ENCODE measurements at places on chromosomes 3 and 15. TPM values are rescaled to one million over a fixed set of nuclear protein-coding genes. Genes with fewer than 3 reads are reported as not detected.

The GPR171 gene
- total RNA-seq: not detected

The TGM5 gene
- not detected for total RNA-seq

The BLOC1S6 gene
- total RNA-seq: 57.4 TPM

The SPINT1 gene
- 2.4 TPM for total RNA-seq

The HYAL1 gene
- total RNA-seq: 6.2 TPM

The XYLB gene
- total RNA-seq: 3.1 TPM

The CAMP gene
- not detected for total RNA-seq

The NANOGP8 gene
- total RNA-seq: not detected

- DNase-seq: no peak
These were observed 8.1 kb upstream of the CSPG5 start for GRCh38 chr3:47586746-47587145.

GRCh38 chr15:26561130-26561529 lies 211.7 kb downstream of the GABRB3 start:
- no peak for DNase-seq

DNA sequence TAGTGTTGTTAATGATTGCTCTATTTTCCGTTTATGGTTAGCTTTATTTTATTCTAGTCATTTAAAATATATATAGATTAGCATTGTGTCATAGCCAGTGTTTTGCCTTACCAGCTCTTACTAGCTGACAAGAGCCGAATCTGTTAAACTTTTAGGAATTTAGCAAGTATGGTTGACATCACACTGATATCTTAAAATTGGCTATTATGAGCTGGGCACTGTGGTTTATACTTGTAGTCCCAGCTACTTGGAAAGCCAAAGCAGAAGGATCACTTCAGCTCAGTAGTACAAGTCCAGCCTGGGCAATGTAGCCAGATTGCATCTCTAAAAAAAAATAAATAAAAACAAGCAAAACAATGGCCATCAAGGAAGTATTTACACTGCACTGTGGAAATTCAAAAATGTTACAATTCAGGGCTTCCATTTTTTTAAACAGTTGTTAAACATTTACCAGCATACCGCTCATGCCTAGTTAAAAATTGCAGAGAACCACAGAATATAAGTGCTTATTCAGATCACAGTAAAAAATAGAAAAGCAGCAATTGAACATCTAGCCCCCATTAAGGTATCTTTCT lies 208.4 kb upstream of the CGNL1 start:
- no peak for DNase-seq

DNA sequence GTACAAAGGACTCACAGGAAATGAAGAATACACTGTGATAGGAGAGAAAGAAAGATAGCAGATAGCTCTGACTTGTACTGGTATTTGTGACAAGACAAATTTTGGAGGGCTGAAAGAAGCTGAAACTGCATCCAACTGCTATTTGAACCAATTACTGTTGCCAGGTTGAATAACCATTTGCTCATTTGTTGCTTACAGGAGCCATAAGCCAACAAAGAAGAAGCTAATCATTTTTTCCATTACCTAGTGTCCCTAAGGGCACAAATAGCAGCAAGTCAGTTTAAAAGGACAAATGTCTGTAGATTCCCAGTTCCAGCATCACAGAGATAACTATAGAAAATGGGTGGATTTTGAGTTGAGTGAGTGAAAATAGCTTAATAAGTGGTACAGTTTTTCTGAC lies 376.9 kb upstream of the ARPP21 start:
- no peak for DNase-seq

DNA sequence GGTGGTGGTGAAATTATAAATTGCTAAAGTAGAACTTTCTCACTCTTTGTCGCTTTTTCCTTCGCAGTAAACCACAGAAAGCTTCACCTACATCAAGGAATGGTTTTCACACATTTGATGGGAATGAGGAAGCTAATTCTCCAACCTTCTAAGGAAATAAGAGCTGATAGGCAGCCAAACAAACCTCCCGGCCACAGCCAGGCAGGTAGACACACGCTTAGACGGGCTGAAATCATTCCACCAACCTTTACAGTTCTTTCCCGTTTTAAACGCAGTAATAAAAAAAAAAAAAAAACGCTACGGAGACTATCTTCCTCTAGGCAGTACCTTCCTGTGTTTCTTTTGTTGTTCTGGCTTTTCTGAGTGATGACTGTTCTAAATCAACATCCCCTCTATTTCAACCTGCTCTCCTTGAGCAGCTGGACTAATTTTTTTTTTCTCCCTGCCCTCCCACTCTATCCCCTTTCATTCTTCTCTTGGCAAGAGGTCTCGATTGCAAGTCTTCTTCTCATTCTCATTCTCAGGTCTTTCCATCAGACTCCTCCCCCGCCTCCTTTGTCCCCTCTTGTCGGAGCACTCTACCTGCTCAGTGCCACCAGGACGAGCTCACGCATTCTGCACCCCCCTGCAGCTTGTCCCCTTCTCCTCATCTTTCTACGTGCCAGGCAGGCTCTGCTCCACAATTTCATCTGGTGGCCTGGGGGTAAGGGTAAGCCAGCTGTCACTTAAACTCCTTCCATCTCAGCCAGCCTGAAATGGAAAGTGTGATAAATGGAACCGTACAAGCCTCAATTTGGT lies 391.1 kb upstream of the MDFIC2 start:
- DNase-seq: no peak

DNA sequence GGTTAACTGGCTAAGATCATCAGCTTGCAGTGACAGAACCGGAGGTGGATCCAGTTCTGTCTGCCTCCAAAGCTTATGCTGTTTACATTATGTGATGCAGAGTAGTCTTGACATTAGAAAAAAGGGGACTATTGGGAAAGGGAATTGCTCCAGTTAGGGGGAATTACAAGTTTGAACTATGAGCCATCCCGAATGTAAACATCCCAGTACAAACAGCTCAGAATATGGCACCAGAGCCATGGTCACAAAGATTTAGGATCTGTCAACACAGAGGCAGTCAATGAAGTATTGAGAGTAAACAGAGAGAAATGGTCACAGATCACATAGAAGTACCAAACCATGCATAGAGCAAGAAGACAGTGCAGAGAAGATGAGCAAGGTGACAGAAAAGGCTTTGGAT lies 39.8 kb upstream of the CRTC3 start:
- no peak for DNase-seq

DNA sequence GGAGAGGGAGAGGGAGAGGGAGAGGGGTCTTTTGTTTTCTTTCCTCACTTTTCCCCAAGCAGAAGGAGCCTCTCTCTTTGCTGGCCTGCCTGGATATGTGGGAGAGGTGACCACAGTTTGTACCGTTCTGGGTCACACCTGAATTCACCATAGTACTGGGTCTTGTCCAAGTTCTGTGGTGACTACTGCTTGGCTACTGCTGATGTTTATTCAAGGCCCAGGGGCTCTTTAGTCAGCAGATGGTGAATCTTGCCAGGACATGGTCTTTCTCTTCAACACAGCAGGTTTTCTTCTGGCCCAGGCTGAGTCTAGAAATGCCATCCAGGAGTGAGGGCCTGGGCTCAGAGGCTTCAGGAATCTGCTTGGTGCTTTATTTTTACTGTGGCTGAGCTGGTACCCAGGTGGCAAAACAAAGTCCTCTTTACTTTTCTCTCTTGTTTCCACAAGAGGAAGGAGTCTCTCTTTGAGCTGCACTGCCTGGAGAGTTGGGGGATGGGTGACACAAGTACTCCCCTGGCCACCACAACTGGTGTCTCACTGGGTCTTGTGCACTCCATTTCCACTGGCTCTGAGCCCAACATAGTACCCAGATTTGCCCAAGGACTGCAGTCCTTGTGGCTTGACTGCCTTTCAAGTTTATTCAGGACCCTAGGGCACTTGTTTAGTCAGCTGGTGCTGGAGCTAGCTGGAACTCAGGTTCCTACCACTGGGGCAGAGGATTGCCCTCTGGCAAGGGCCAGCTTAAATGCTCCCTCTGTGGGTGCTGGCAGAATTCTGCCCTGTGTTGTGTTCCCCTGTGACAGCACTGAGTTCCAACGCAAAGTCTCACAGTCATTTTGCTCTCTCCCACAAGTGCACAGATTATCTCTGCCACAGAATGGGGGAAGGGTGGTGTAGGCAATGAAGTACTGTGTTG lies 16.8 kb upstream of the CCNDBP1 start:
- no peak for DNase-seq

DNA sequence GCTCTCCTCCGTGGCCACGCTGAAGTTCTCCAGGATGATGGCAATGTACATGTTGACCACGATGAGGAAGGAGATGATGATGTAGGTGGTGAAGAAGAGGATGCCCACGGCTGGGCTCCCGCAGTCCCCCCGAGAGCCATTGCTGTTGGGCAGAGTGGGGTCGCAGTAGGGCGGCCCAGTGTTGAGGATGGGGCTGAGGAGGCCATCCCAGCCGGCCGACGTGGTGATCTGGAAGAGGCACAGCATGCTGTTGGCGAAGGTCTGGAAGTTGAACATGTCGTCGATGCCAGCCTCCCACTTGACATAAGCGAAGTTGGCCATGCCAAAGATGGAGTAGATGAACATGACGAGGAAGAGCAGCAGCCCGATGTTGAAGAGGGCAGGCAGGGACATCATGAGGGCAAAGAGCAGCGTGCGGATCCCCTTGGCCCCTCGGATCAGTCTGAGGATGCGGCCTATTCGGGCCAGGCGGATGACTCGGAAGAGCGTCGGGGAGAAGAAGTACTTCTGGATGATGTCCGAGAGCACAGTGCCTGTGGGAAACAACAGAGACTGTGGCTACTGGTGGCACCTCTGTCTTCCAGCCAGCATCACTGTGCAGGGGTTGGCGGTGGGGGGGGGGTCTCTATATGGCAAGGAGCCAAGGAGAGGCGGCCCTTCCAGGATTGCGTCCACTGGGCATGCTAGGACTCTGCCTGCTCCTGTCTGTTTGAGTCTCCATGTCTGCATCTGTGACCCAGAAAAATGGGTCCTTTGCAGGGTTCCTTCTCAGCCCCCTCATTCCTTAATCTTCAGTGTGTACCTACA lies 55.1 kb downstream of the EXOG start:
- DNase-seq: no peak

DNA sequence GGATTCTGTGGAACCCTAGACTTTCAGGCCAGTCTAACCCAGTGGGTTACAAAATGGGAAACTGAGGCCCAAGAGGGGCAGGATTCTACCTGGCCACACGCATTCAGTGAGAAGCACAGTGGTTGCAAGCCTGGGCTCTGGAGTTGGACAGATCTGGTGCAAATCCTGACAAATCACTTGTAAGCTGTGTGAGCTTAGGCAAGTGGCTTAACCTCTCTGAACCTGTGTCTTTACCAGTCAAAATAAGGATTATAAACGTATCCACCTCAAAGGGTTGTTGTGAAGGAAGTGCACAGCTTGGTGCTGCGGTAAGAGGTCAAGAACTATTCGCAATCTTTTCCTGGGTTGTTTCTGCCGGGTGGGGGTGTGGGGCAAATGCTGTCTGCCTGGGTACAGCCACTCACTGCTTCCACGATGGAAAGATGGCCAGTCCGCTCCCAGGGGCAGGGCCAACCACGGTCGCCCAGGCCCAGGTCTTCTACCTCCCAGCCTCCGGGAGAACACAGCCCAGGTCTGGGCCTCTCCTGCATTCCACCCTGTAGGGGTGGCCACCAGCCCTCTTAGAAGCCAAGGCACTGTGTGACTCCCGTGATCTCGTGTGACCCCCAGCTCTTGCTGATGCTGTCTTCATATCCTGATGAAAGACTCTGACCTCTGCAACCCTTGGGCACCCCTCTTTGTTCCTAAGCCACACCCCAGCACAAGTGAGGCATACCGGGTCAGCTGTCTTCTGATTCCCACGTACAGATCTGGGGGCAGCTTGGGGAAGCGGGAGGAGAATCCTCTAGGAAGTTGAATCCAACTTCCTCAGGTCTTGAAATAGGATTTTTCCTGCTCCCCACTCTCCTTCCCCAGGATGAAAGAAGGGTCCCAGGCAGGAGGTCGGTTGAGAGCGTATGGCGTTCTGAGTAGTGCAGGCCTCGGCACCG lies 1.5 kb downstream of the CHRNA3 start:
- DNase-seq: no peak

DNA sequence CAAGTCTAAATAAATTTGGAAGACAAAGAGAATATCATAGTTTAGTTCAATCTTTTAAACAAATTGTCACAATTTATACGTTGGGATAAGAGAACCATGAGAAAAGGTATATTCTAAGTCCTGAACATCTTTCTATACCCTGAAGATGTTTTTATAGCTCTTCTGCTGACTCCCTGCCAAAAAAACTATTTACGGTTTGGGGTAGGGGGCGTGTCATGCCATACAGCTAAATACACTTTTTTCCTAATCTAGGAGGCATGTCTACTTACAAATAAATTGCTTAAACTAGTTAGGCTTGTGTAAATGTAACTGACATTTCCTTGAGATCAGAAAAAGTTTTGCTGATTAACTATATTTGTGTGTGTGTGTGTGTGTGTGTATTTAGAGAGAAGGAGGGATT lies 163.3 kb downstream of the PGPEP1L start:
- DNase-seq: no peak

GRCh38 chr15:71290881-71291635 lies 175.8 kb downstream of the THSD4 start:
- DNase-seq: no peak

GRCh38 chr3:24510030-24510648 lies 15.5 kb upstream of the THRB start:
- DNase-seq: no peak

- no peak for DNase-seq
These were observed 215.3 kb downstream of the FAM43A start for GRCh38 chr3:194900854-194901522.

GRCh38 chr3:143121241-143122088 lies 1.9 kb downstream of the CHST2 start:
- DNase-seq: no peak
